GDM1 (cell line): ENCODE measurements at places on chromosomes 6 and 20.

GRCh38 chr6:44789806-44790205, 402.3 kb downstream of the CDC5L start:
- no peak for DNase-seq

DNA sequence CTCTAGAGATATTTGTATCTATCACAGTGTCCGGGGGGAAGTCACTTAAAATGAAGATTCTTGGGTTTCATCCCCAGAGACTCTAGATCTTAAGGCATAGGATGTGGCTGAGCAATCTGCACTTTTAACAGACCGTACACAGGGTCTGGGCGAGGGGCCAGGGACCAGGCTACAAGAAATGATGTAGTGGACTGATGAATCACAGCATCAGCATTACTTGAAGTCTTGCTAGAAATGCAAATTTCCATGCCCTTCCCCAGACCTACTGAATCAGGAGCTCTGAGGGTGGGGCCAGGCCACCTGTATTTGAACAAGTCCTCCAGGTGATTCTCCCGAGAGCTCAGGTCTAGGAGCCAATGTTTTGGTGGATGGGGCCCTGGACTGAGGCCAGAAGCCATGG, 168.4 kb downstream of the DOK5 start:
- no peak for DNase-seq

DNA sequence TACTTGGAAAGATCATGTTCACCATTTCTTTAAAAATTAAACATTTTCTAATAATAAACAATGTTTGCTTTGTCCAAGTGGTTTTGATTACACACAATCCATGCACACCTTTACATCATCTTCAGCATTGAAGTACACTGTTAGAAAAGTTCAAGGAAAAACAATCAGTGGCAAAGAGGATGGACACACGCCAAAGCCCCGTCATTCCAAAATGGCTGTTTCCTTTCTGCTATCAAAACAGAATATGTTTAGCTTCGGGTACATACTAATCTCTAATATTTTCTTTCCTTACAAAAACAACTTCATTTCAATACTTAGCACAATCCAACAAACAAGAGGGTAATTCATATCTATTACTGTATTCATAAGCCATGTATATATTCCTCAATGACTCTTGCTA, 24.5 kb downstream of the REPS1 start:
- DNase-seq, result no peak

GRCh38 chr20:24780674-24781417, 168.2 kb upstream of the CST7 start:
- no peak for DNase-seq

DNA sequence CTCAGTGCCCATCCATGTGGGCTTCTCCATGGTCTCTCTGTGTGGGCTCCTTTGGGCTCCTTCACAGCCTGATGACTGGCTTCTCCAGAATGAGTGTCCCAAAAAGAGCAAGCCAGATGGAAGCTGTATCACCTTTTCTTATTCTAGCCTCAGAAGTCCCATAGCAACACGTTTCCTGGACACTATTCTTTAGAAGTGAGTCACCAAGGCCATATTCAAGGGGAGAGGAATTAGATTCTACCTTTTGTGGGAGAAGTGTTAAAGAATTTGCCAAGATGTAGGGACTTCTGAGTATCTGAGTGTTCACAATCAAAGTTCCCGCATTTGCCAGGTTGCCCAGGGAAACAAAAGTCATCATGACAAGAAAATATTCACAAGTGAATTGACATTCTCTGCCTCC, 20.7 kb upstream of the TBC1D22B start:
- no peak for DNase-seq

GRCh38 chr20:53412577-53413185, 181.0 kb downstream of the ZNF217 start:
- DNase-seq, result no peak

DNA sequence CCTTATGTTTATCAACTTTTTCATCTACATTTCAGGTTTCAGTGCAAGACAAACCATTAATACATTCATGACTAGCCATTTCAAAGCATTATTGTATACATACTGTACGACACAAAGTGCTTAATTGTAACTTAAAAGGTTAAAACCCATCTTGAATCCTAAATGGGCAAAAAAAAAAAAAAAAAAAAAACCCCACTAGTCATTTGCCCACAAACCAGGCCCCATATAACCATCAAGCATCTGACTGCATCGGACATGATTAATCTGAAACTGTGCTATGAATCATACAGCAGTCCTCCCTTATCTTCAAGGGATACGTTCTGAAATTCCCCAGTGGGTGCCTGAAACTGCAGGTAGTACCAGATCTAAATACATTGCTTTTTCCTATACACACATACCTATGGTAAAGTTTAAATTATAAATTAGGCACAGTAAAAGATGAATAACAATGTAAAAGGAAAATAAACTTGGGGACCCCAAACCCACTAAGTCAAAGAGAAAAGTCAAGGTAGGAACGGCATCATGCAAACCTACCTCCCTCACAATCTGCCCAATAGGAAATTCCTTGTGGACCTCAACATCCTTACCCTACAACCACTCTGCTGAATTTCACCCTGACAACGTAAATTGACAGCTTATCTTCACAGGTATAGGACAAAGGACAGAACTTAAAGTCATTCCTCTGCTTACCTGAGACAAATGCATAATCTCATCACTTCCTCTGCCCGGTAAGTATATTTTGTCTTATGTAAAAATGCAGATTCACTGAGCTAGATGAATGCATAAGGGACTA, 14.3 kb downstream of the B4GALT5 start:
- no peak for DNase-seq

DNA sequence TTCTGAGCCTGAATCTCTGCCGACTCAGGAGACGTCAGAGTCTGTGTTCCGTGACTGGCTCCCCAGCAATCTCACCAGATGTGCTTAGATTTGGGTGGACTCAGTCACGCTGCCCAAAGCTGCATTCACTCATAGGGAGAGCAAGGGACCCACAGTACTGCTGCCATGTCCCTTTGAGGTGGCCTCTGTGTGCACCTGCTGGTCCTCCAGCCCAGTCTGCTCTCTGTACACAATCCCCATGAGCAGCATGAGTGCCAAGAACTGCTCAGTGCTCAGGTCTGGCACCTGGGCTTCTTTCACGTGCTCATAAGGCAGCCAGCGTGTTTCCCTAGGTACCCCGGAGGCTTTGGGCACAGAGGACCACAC, 44.2 kb upstream of the TIAM2 start:
- no peak for DNase-seq

- no peak for DNase-seq
Measured at GRCh38 chr6:166488701-166489100, 97.8 kb downstream of the RAMACL start.

- no peak for DNase-seq
Measured at GRCh38 chr20:38779247-38780097, 26.0 kb upstream of the PPP1R16B start.

- DNase-seq, result no peak
Measured at GRCh38 chr6:14349507-14349906, 231.9 kb downstream of the CD83 start.

- DNase-seq, result no peak
Measured at GRCh38 chr20:49893242-49894072, 21.9 kb downstream of the SPATA2 start.

- no peak for DNase-seq
Measured at GRCh38 chr6:52254731-52255378, 10.6 kb upstream of the IL17F start.

DNA sequence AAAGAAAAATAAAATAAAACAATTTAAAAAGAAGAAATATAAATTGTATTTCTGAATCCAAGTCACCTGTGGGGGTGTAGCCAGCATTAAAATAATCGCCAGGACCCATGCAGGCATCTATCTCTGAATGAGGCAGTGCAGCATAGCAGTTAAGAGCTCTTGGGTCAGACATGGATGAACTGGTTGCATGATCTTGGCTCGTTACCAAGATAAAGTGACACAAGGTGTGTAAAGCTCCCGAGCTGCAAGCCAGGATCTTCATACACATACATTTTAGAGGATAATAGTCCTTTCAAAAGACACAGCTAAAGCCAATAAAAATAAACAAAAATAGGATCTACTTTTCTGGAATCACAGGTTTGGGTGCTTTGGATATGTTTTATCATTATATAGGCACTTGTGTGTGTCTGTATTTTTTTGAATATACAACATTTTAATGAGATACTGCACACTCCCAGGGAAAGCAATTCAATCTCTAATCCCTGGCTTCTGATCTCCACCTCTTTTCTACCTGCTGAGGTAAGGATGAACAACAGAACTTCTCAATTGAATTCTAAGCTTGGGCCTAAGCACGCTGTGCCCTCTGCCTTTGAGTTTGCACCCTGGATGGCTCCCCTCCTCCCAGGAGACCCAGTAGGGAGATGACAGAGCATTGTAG, 8.9 kb downstream of the TRIM10 start:
- DNase-seq, result no peak

DNA sequence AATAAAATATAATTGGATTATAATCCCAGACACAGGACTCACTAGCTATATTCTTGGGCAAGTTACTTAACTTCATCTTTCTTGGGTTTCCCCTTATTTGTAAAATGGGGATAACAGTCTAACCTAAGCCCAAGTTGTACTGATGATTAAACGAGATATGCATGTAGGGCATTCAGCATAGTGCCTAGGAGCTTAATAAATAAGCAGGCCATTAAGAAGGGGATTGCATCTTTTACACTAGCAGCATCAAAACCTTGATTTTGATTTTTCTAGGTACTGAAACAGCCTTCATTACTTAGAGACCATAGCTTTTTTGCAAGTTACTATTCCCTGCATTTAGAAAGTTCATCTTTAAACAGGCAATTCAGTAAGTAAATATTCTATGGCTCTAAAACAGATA, 2.2 kb upstream of the QKI start:
- DNase-seq, result no peak

GRCh38 chr20:47865912-47866311, 80.6 kb upstream of the SULF2 start:
- DNase-seq, result no peak

DNA sequence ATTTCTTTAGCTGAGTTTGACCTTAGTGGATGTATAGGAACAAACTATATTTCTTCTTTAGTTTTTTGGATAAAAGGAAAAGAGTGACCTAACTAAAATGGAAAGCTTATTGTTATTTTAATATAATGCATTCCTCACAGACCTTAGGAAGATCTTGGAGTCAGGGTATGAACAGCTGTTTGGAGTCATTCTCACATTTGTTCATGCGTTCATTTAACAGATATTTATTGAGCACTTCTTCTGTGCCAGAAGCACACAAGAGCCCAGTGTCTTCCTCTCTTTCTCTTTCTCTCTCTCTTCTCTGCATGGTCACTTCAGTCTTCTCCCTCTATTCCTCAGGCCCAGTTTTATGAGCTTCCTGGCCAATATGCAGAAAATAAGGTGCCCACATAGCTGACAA, 744.0 kb upstream of the MAP3K7 start:
- DNase-seq, result no peak

DNA sequence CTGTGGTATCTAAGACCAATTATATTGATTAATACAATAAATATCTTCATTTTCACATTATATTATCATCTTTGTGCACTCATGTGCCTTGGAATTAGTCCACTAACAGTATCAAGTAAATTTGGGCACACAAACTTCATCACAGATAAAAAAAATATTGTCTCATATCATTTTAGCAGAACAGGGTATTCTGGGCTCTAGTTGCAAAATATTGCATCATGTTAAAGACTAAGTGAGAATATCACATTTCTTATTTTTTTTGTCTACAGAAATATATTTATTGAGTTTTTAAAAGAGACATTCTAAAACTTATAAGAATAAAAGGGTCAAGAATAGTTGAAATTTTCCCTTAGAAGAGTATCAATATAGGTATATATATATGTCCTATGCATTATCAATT, 754.1 kb upstream of the MAN1A1 start:
- no peak for DNase-seq

- no peak for DNase-seq
Measured at GRCh38 chr6:82616386-82617028, 252.9 kb downstream of the TPBG start.

- no peak for DNase-seq
Measured at GRCh38 chr6:71203206-71203605, 85.4 kb upstream of the OGFRL1 start.

GRCh38 chr6:18240230-18240629, 24.1 kb downstream of the DEK start:
- DNase-seq, result no peak

- DNase-seq, result no peak
Measured at GRCh38 chr6:11416936-11417576, 120.5 kb upstream of the TMEM170B start.

- DNase-seq, result no peak
Measured at GRCh38 chr6:71913444-71914234, 27.3 kb downstream of the RIMS1 start.

DNA sequence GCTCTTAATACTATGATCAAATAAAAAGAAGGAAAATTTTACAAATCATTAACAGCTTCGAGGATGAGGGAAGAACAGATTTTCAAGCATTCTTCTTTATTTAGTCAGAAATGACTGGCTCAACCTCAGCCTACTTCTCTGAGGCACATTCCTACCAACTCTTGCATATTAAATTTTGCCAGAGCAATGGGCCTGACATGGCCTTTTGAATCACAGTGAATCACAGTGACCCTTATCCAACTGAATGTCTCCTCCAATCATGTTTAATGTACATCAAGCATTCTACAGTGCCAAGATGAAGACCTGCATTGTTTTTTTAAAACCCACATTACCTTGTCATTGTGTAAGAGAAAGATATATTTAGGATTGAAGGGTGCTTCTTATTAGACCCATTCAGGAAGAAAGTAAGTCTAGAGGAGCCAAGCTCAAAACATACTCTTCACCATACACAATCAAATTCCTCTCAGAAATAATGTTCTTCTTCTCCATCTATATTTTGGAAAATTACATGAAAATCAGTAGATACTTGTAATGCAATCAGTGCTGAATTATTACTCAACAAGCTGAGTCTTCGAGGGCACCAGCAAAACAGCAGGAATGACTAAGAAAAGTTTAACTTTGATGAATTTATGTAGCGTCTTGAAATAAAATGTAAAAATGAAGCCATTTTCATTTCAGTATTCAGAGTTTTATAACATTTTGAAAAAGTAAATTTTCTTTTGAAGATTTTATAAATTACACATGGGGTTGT, 44.1 kb upstream of the MOXD1 start:
- no peak for DNase-seq

- peak; percentile 72 for DNase-seq
Measured at GRCh38 chr6:28104392-28105244, 19.8 kb upstream of the ZSCAN16 start.

DNA sequence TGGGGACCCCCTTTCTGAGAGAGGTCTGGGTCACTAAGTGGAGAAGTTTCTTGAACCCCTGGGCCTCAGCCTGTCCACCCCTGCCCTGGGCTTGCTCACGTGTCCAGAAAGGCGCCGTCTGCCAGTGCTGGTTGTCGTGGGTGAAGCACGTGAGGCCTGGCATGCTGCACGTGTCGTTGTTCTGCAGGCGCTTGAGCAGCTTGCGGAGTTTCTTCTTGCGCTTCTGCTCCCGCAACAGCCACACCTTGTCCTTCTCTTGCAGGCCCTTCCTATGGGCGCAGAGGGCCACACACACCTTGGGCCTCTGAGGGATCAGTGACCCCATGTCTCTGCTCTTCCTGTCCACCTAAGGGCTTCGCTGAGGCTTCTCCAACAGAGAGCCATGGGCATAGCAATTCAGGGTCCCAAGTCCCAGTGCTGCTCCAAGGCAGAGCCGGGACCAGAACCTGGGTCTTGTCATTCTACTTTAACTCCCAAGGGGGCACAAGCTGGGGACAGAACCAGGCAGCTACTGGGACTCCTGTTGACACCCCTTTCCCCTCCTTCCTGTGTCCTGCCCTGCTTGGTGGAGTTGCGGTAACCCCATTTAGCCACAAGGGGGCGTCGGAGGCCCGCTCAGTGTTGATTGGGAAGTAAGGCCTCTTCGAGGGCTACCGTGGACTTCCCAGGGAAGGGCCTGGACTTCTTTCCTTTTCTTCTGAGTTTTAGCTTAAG, 121.8 kb downstream of the SULF2 start:
- peak; percentile 50 for DNase-seq

GRCh38 chr6:134925800-134926199, 24.1 kb downstream of the ALDH8A1 start:
- DNase-seq, result no peak
